ENCODE measurements at places on chromosomes 7 and 10.

DNA sequence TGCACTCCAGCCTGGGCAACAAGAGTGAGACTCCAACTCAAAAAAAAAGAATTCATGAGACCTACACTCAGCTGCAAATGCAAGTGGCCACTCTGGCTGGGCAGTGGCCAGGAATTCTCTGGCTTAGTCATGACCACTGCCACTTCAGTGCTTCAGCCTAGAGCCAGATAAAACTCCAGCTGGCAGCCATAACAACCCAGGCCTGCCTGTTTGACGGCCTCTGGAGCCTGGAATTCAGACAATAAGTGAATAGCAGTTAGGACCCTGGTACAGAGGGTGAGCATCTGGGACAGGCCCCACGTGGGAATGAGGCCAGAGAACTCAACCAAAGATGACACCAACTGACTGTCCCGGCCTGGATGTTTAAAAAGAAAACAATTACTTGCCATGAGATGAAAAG is 18.9 kb downstream of the RCC1L start:
- no peak for DNase-seq

- DNase-seq: no peak
These were observed 989.4 kb downstream of the CCSER2 start for GRCh38 chr10:85317827-85318226.

GRCh38 chr10:88106366-88106765 is 242.9 kb downstream of the PTEN start:
- DNase-seq: no peak

- DNase-seq: no peak
These were observed 10.6 kb downstream of the SLC25A16 start for GRCh38 chr10:68516766-68517165.
